ENCODE measurements at places on chromosomes 1 and 21. TPM values are rescaled to one million over a fixed set of nuclear protein-coding genes. Genes with fewer than 3 reads are reported as not detected.

DNA sequence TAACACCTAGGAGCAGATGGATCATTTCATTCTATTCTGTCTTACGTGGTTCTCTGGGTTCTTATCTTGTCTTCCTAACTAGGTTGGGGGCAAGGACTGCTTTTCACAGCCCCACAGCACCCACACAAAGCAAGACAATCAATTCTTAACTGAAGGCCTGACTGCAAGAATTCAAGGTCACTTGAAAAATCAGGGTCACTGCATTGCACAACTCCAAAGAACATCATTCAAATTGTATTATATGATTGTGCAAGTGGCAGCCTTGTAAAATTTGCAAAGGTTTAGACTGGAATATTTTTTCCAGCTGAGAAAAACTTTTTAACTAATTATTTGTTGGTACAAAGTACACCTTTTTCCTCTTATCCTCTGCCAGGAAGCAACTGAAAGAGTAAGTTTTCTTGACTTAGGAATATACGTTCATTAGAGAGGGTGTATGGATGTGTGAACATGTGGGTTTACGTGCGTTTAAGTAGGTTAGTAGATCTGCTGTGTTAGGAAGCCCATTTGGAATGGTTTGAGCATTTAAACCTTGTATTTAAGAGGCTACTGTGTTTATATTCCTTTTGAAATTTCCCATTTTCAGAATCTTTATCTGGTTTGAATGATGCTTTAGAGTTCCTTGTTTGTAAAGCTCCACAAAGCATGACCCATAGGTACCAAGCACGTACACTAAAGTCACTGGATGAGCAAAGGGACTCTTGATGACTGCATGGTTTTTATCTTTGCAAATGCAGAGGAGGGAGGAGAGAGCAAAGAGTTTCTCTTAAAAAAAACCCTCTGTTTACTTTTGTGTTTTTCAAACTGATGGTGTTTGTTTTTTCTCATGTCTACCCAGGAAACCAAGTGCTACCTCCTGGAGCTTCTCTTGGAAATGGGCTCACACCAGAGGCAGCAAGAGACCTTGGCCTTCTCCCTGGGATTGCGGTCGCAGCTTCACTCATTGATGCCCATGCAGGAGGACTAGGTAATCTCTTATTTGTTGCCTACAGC is 214.9 kb downstream of the FGGY start:
- H3K27ac ChIP-seq = no peak overlapping the region
- H3K4me1 ChIP-seq = no peaks in the 10 kb centered on the region
- H3K4me3 ChIP-seq = no peak overlapping the region
- H3K27me3 ChIP-seq = no peaks in the 10 kb centered on the region
- H3K36me3 ChIP-seq = peaks cover 2% of the 10 kb centered on the region
- no peak for DNase-seq

The TNFRSF18 gene
- total RNA-seq = 17.5 TPM

GRCh38 chr1:84686223-84686622 is 4.0 kb downstream of the SSX2IP start:
- peaks cover 38% of the 10 kb centered on the region for H3K4me1 ChIP-seq
- H3K4me3 ChIP-seq = no peak overlapping the region
- H3K27me3 ChIP-seq = no peaks in the 10 kb centered on the region
- H3K27ac ChIP-seq = no peak overlapping the region

GRCh38 chr1:174682419-174683008 is 234.8 kb downstream of the GPR52 start:
- no peak overlapping the region for H3K4me3 ChIP-seq
- H3K4me1 ChIP-seq = no peaks in the 10 kb centered on the region
- no peak for DNase-seq
- no peak overlapping the region for H3K27ac ChIP-seq
- peaks cover 3% of the 10 kb centered on the region for H3K36me3 ChIP-seq

DNA sequence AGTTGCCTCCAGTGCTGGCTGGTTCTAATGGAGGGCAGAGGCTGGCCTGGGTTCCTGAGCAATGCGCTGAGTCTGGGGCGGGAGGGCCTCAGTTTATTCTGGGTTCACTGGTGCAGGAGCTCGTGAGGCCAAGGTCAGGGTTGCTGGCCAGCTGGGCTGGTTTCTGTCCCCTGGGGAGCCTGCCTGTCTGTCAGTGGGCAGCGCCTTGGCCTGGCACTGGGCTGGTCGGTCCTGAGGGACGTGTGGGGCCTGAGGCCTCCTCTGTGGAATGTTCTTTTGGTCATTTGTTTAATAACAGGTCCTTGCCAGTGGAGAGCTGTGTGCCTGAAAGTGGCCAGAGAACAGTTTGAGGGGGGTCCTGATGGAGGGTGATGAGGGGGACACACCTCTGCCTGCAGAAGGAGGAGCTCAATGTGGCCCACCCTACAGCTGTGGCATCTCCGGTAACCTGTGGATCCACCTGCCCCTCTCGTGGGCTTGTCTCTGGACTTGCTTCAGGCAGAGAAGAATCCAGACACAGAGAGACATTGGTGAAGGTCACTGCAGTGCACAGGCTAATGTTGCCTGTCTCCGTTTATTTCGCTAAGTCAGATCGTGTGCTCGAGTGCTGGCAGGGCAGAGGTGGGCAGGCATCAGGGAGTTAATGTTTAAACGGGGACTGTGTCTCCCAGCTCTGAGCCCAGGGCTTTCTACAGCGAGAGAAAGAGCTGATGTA is 34.6 kb downstream of the COQ8A start:
- no peak for DNase-seq
- no peak overlapping the region for H3K27ac ChIP-seq
- no peaks in the 10 kb centered on the region for H3K27me3 ChIP-seq
- H3K36me3 ChIP-seq = peaks cover 5% of the 10 kb centered on the region

The ST6GALNAC5 gene
- total RNA-seq = not detected

The COL11A1 gene
- not detected for total RNA-seq

The ERICH3 gene
- total RNA-seq = not detected

DNA sequence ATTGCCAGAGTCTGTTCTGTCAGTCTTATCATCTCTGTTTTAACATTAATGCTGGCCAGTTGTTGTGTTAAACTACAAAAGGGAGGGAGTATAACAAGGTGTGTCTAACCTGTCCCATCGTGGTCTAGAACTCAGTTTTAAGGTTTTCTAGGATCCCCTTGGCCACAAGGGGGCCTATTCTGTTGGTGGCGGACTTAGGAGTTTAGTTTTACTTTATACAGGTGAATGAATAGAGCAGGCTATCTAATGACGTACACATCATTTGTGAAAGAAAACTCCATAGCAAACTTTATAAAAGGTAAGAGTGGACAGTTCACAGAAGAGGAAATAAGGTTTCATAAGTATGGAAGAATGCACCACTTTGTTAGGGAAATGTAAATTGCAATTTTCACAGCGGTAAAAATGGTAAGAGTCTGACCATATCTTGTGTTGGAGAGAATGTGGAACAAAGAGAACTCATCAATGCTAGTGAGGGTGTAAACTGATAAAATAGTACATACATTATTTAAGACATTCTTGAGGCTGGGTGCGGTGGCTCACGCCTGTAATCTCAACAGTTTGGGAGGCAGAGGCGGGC is 2.5 kb upstream of the ATF6 start:
- no peaks in the 10 kb centered on the region for H3K27me3 ChIP-seq
- peak; percentile 68 for DNase-seq
- H3K36me3 ChIP-seq = peaks cover 10% of the 10 kb centered on the region

DNA sequence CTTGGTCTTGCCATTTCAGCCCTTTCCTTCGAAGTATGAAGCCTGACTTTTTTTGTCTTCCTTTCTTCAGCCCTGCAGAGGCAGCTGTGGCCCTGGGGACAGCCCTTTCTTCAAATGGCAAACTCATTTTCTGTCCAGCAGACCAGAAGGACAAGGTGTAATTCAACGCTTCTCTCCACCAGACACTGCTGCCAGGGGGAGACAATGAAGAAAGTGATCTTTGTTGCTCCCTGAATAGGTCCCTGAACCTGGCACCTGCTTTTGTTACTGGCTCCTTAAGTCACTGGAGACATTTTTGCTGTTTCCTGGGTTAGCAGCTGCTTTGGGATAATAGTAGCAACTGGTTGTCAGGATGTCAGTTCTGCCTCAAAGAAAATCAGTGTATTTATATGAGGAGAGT is 50.8 kb upstream of the MACF1 start:
- H3K27me3 ChIP-seq = peaks cover 10% of the 10 kb centered on the region
- H3K27ac ChIP-seq = no peak overlapping the region
- no peaks in the 10 kb centered on the region for H3K36me3 ChIP-seq
- no peak for DNase-seq
- peaks cover 7% of the 10 kb centered on the region for H3K4me1 ChIP-seq

GRCh38 chr1:30638811-30639210 is 84.6 kb downstream of the MATN1 start:
- no peak for DNase-seq
- no peaks in the 10 kb centered on the region for H3K4me1 ChIP-seq
- no peaks in the 10 kb centered on the region for H3K27me3 ChIP-seq
- no peak overlapping the region for H3K4me3 ChIP-seq

DNA sequence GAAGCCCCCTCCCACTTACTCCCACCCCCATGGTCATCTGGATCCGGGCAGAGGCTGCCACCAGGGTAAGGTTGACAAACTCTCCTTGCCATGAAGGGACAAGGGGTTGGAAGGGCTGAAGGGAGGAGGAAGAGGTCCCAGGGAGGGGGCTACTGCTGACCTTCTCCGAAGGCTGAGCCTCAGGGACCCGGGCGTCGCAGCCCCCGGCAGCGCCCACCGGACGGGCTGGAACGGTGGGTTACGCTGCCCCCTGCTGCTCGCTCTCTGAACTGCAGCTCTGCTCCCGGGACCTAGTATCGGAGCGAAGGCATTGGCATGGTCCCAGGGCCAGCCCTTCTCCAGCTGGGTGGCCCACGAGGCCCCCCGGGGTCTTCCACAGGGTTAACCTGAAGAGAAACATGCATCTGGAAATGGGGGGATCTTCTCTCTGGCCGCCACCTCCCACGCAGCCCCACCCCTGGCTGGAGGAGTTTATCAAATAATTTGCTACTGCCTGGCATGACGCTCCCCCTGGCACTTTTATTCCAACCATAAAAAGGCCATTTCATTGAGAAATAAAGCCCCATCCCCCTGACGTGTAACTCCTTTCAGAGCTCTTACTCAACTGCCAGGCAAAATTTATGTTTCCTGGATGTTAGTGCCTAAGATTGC is 70.4 kb upstream of the TARDBP start:
- H3K27me3 ChIP-seq = peaks cover 64% of the 10 kb centered on the region
- H3K27ac ChIP-seq = no peak overlapping the region
- H3K4me1 ChIP-seq = peaks cover 42% of the 10 kb centered on the region
- no peak overlapping the region for H3K4me3 ChIP-seq
- no peaks in the 10 kb centered on the region for H3K36me3 ChIP-seq

The MAP1LC3C gene
- not detected for total RNA-seq

The SYNC gene
- not detected for total RNA-seq

DNA sequence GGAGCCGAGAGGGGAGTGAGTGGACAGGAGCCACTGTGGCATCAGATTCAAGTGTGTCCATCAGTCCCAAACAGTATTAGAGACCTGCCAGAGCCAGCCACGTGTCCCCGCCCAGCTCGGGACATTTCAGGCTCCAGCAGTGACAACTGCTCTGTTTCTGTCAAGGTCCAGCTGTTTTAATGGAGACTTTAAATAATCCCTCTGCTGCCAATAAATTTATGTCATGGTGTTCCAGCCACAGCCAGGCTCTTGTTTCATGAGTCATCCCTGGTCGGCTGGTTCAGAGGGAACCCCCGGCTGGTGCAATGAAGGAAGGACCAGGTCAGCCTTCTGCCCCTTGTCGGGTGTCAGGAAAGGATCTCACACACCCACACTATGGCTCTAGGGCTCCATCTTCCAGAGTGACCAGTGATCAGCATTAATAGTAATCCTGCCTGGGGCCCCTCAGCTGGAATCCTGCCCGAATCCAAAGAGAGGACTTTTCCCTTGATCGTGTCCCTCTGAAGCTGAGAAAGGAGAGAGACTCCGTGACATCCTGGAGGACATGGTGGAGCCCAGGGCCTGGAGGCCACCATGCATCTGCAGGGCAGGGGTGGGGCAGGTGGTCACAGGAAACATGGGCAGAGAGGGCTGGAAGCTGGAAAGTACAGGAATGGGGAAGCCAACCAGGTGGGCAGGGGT is 197.3 kb downstream of the MATN1 start:
- H3K4me3 ChIP-seq = no peak overlapping the region
- H3K27ac ChIP-seq = no peak overlapping the region
- H3K4me1 ChIP-seq = no peaks in the 10 kb centered on the region
- H3K27me3 ChIP-seq = peaks cover 14% of the 10 kb centered on the region

GRCh38 chr1:1510912-1511532 is 940 bp upstream of the ATAD3A start:
- H3K36me3 ChIP-seq = peaks cover 6% of the 10 kb centered on the region
- peaks cover 18% of the 10 kb centered on the region for H3K4me1 ChIP-seq
- peak overlapping the region; percentile 79 for H3K4me3 ChIP-seq
- no peaks in the 10 kb centered on the region for H3K27me3 ChIP-seq

DNA sequence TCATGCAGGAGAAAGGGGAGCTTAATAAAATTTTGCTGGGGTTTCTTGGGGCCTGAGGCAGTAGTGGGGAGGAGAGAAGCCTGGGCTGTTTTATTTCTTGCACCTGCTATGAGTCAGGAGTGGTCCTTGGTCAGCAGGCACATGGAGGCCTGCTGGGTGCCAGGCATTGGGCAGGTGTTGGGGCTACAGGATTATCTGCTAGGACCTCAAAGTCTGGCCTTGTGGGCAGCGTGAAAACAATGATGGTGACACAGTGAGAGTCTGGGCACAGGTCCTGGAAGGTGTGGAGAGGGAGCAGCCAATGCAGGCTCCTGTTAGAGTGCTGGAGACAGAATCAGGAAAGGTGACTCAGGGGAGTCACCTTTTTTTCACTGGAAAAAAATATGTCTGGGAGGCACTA is 17.2 kb downstream of the ROR1 start:
- H3K27me3 ChIP-seq = peaks cover 2% of the 10 kb centered on the region
- H3K27ac ChIP-seq = no peak overlapping the region

The ETV3L gene
- total RNA-seq = not detected

The NBPF4 gene
- not detected for total RNA-seq

- no peaks in the 10 kb centered on the region for H3K4me1 ChIP-seq
These were observed 37.6 kb upstream of the KIRREL1 start for GRCh38 chr1:157955857-157956256.

- peaks cover 8% of the 10 kb centered on the region for H3K4me1 ChIP-seq
- no peak overlapping the region for H3K4me3 ChIP-seq
- no peak for DNase-seq
- no peaks in the 10 kb centered on the region for H3K27me3 ChIP-seq
These were observed 126.5 kb downstream of the AKT3 start for GRCh38 chr1:243723458-243724043.

The CNR2 gene
- 3.7 TPM for total RNA-seq

The RPL11 gene
- total RNA-seq = 1,128 TPM

- no peak overlapping the region for H3K4me3 ChIP-seq
- H3K4me1 ChIP-seq = no peaks in the 10 kb centered on the region
- peak; percentile 70 for DNase-seq
- H3K27me3 ChIP-seq = no peaks in the 10 kb centered on the region
- H3K36me3 ChIP-seq = no peaks in the 10 kb centered on the region
- H3K27ac ChIP-seq = no peak overlapping the region
These were observed 734.2 kb upstream of the ADAMTS5 start for GRCh38 chr21:27700974-27701614.

DNA sequence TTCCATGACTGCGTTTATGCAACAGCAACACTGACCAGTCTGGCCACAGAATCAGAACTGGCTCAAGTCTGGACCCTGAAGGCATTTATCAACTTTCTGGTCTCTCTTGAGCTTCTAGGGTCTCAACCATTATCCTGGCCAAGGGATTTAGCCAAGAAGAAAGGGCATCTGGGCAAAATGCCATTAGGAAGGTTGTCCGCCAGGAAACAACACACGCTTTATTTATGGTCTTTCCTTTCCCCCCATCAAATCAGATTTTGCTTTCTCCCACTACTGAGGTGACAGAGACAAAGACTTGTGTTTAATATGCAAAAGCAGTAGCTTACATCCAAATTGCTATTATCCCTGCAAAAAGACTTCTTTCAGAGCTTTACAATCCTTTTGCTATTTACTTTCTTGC is 81.6 kb upstream of the PPP2R5A start:
- no peak overlapping the region for H3K4me3 ChIP-seq
- H3K4me1 ChIP-seq = peaks cover 7% of the 10 kb centered on the region
- peaks cover 9% of the 10 kb centered on the region for H3K27me3 ChIP-seq
- no peak overlapping the region for H3K27ac ChIP-seq
